ENCODE measurements at places on chromosomes 1 and 21. TPM values are rescaled to one million over a fixed set of nuclear protein-coding genes. Genes with fewer than 3 reads are reported as not detected.

CD48 gene
- total RNA-seq, result not detected

DNA sequence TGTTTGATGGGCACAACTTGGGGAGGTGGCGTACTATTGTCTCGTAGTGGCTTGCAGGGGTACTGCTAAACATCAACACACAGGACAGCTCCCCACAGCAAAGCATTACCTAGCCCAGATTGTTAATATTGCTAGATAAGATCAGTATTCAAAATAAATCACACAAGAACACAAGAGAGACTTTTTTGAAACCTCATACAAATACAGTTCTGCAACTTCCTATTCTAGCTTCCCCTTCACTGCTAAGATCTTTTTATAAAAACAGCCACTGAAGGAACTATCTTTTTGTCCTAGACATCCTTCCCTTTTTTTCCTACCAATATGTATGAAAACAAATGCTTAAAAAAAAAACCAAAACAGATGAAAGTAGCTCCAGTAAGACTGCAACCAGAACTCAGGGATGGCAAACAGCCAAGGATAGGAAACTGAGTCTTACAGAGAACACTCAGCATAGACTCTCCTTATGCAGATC is 137.8 kb upstream of the KRTAP19-8 start:
- no peak for DNase-seq

GRCh38 chr1:72804541-72804940 is 522.2 kb upstream of the NEGR1 start:
- no peak for DNase-seq

DNA sequence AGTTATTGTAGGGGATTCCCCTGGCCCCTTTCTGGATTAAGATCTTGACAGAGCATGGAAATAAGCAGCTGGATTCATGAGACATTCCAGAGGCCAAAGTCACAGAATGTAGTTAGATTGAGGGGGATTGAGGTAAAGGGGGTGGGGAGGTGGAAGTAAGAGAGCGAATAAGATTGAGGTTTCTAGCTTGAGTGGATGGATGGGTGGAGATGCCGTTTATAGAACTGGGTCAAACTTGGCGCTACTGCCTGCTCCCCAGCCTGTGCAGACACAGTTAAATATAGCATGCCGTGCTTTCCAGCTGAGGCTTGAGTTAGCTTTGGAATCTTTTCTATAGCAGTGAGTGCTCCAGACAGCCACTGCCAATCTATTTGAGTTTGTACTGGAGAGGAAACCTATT is 85.7 kb downstream of the DYRK1A start:
- peak; percentile 81 for DNase-seq

- no peak for DNase-seq
Observed at GRCh38 chr1:235011064-235011598, 117.5 kb downstream of the TOMM20 start.

RSRP1 gene
- total RNA-seq, result 23.1 TPM

Data from H4 (cell line).